ENCODE measurements at places on chromosomes 2 and 18.

DNA sequence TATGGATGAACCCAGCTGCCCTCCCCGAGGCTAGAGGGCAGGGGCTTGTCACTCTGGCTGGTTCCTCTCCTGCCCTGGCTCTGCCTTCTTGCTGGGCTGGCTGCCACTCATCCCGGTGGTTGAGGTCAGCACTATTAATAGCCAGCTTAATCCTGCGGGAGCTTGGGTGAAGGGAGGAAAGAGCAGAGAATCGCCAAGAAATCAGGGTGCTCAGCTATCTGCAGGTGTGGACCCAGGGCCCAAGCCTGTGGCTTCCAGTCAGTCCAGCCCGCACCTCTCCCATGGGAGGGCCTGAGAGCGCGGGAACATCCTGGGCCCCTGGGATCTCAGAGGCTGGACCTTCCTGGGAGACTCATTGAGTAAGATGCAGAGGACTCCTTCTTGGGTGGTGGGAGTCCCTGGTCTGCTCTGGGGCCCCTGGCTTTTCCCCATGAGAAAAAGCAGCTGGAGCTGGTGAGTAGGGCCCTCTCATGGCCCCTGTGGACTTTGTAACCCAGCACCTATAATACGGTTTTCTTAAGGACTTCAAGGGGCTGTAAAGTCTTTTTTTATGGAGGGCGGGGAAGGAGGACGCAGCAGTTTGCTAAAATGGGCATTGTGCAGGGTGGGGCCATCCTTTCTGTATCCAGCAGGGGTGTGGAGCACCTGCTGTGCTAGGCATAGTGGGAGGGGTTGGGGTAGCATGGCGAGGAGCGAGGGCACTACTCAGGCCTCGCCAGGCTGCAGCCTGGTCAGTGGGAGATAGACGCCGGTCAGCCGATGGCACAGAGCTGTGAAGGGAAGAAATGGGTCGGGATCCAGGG, 27.4 kb upstream of the CNNM3 start:
- DNase-seq = no peak

DNA sequence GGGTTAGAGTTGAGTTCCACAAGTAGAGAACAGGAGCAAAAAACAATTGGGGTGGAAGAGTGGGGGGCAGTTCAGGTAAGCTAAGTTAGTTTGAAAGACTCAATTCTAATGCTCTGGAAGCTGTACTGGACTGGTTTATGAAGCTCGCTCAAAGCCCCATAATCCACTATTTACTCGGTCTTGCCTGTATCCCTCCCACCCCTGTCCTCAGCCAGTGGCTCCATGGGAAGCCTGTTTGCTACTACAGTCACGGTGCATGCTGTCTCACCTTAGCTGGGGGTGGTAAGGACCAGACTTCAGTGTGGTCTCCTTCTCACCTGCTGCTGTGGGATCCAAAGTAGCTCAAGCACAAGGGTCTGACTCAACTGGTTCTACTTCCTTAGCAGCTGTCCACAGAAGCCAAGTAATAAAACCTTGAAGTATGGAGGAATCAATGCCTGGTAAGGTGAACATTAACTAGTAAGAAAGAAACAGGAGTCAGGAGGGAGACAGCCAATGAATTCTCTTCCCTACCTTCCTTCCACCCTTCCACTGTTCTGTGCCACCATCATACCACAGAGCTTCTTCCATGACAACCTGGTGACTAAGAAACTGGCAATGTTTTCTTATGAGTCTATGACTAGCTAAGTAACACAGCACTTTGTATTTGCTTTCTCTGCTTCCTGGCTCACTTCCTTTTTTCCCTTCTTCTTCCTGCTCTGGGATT, 230.8 kb downstream of the SRBD1 start:
- no peak for DNase-seq

GRCh38 chr2:15120631-15121030, 440.5 kb downstream of the NBAS start:
- no peak for DNase-seq

- DNase-seq = no peak
Observed at GRCh38 chr2:206955253-206955652, 15.9 kb downstream of the CPO start.

Measured in activated CD4-positive, CD25-positive, alpha-beta regulatory T cell treated with anti-CD3 and anti-CD28 coated beads, Interleukin-2, amount 50 U/mL, for 16 hours (primary cell).